A549 treated with ZK216348 at 1 μM for 4 hours (cell line): ENCODE measurements at places on chromosomes 1 and 21. TPM values are rescaled to one million over a fixed set of nuclear protein-coding genes. Genes with fewer than 3 reads are reported as not detected.

LCE3B gene
- total RNA-seq = not detected in 5 replicates

FAM20B gene
- 14.0 to 22.4 TPM (median 19.3 TPM) in 5 replicates for total RNA-seq

TMEM39B gene
- total RNA-seq = 6.7 to 12.9 TPM (median 12.0 TPM) in 5 replicates

KAZN gene
- 2.9 to 4.5 TPM (median 3.6 TPM) in 5 replicates for total RNA-seq

PLEKHA6 gene
- total RNA-seq = 20.4 to 35.4 TPM (median 29.9 TPM) in 5 replicates

BARHL2 gene
- total RNA-seq = not detected in 5 replicates

PGLYRP3 gene
- not detected in 5 replicates for total RNA-seq

ASPM gene
- 10.8 to 26.1 TPM (median 22.7 TPM) in 5 replicates for total RNA-seq

MYCL gene
- total RNA-seq = 0.62 to 1.6 TPM (median 1.4 TPM) in 5 replicates

GREM2 gene
- 0.08 to 0.21 TPM (median 0.18 TPM) in 5 replicates for total RNA-seq

KIF26B gene
- 0.04 to 0.09 TPM (median 0.05 TPM) in 5 replicates for total RNA-seq

FCRL4 gene
- total RNA-seq = not detected in 5 replicates

CDK18 gene
- 1.0 to 1.4 TPM (median 1.2 TPM) in 5 replicates for total RNA-seq

CAPN8 gene
- 0.48 to 2.2 TPM (median 1.7 TPM) in 5 replicates for total RNA-seq

REN gene
- total RNA-seq = not detected in 5 replicates

ANKRD34A gene
- total RNA-seq = 0.11 to 0.36 TPM (median 0.20 TPM) in 5 replicates

CD244 gene
- not detected in 5 replicates for total RNA-seq

RPE65 gene
- total RNA-seq = not detected in 5 replicates

KCNA2 gene
- total RNA-seq = 0.02 to 0.18 TPM (median 0.05 TPM) in 3 of 5 replicates, not detected in the others

UTP25 gene
- 9.8 to 13.5 TPM (median 11.5 TPM) in 5 replicates for total RNA-seq

RIPPLY3 gene
- 0.43 to 0.71 TPM (median 0.53 TPM) in 5 replicates for total RNA-seq

CZIB gene
- 27.4 to 37.1 TPM (median 29.2 TPM) in 5 replicates for total RNA-seq

CYP4B1 gene
- total RNA-seq = not detected in 5 replicates
